ENCODE measurements at places on chromosomes 16 and 17.

DNA sequence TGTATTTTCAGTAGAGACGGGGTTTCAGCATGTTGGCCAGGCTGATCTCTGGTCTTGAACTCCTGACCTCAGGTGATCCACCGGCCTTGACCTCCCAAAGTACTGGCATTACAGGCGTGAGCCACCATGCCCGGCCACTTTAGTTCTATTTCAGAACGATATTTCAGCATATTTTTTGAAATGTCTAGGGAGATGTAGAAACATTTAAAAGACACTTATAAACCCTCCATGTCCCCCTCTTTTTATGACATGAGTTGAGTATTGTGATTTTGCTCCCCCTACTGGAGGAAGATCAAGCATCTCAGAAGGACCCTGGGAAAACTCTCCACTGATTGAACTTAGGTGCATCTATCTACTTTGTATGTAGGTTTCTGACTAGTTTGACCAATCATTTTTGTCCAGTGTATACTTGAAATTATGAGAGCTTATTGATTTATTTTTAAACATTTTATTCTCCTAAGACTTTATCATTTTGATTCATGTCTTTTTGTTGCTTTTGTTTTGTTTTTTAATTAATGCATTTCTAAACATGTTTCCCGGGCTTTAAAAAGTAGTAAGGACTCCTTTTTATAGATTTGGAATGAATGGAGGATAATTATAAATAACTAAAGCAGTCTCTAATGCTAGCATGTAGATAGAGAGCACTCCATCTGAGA, 105.1 kb downstream of the CHD9 start:
- DNase-seq = no peak

GRCh38 chr16:62225675-62226074, 189.4 kb upstream of the CDH8 start:
- DNase-seq = no peak

- DNase-seq = no peak
These were observed 42.6 kb upstream of the ATF7IP2 start for GRCh38 chr16:10343124-10343760.

DNA sequence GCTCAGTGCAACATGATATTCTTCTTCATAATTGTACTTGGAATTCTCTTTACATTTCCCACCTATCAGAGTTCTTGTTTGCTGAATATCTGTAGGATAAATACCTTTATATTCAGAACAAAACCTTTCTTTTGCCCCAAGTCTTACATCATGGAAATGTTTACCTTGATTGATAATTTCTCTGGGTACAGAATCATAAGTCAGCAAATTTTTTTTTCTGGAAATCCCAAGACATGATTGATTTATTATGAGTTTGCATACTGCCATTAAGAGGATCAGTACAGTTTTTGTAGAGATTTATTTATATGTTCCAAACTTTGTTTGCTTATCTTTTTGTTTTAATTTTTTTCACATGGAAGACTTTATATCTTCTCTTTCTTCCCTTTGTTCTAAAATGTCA, 699.8 kb upstream of the KIF2B start:
- DNase-seq = no peak

GRCh38 chr17:8949061-8949661, 16.3 kb downstream of the PIK3R5 start:
- no peak for DNase-seq

DNA sequence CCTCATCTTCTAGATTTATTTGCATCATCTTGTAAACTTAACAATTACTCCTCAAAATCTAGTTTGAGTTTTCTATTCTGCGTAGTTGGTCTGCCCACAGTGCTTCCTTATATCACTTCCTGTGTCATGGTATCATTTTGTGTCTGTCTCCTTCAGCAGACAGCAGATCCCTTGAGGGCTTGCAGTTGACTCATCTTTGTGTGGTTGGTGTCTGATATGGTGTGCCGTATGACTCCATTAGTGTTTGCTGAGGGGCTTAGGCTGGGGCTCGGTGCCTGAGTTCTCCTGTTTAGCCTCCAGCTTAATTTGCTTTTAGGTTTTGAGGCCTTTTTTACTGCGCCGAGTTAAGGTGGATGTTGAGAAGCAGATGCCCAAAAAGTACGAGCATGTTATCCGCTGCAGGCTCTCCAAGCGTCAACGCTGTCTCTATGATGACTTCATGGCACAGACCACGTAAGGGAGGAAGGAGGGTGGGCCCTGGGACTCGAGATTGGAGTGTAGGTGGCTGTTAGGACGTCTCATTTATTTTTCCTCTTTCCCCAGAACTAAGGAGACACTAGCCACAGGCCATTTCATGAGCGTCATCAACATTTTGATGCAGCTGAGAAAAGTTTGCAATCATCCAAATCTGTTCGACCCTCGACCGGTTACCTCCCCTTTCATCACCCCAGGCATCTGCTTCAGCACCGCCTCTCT, 16.9 kb downstream of the SRCAP start:
- no peak for DNase-seq

- DNase-seq = no peak
These were observed 26.5 kb downstream of the NDE1 start for GRCh38 chr16:15676506-15676905.

DNA sequence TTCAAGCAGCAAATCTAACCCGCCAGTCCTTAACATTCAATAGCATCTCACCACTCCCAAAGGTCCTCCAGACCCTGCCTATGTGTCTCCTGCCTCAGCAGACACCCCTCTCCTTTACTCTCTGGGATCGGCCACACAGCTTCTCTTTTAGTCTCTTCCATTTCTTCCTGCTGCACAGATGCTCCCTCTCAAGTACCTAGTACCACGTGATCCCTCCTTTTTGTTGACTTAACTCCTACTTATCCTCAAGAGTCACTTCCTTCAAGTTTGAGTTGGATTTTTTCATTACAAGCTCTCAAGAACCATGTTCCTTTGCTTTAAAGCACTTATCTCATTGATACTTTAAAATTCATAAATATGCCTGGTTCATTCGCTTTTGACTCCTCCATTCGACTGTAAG, 24.9 kb downstream of the AMFR start:
- DNase-seq = no peak

- DNase-seq = no peak
These were observed 88.7 kb downstream of the AIPL1 start for GRCh38 chr17:6346156-6346786.

GRCh38 chr17:14197586-14197985, 39.1 kb downstream of the CDRT15 start:
- DNase-seq = no peak

DNA sequence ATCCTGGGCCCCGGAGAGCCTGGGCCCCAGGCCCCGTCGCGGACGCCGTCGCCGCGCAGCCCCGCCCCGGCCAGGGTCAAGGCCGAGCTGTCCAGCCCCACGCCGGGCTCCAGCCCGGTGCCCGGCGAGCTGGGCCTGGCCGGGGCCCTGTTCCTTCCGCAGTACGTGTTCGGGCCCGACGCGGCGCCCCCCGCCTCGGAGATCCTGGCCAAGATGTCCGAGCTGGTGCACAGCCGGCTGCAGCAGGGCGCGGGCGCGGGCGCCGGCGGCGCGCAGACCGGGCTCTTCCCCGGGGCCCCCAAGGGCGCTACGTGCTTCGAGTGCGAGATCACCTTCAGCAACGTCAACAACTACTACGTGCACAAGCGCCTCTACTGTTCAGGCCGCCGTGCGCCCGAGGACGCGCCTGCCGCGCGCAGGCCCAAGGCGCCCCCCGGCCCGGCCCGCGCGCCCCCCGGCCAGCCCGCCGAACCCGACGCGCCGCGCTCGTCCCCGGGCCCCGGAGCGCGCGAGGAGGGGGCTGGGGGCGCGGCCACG, 36.8 kb upstream of the ZC3H18 start:
- DNase-seq = no peak
